Iris pigment epithelial cell (primary cell): ENCODE measurements at places on chromosomes 5 and 9.

DNA sequence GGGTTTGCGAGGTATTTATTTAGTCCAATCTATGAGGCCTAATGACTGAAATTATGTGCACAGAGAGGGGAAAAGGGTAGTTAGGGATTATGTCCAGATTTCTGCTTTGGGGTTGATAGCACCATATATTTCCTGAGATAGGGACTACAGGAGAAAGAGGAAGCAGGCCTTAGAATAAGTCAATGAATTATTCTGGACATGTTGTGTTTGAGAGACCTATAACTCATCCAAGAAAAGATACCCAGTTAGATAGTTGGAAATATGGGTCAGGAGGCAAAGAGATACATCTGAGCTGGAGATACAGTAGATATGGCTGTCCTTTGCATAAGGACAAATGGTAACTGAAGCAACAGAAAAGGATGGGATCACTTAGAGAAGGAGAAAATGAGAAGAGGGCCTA, 53.1 kb downstream of the NR3C1 start:
- DNase-seq, result no peak

- DNase-seq, result no peak
Observed at GRCh38 chr5:87360132-87360531, 52.6 kb downstream of the CCNH start.

DNA sequence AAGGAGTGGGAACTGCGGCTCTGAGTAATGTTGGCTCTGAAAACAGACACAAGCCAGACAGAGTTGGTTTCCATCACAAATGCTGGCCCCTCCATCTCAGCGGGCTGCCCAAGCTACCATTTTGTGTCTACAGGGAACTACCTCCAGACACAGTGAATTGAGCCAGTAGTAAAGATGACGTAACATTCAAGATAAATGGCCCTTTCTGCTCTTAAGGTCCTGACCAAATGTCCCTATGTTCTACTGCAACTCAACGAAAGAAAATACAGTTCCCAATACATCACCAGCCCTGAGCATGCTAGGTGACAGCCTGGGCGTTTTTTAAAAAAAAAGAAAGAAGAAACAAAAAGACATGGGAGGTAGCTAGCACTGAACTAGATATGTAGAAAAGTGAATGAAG, 227.8 kb upstream of the RASEF start:
- no peak for DNase-seq

DNA sequence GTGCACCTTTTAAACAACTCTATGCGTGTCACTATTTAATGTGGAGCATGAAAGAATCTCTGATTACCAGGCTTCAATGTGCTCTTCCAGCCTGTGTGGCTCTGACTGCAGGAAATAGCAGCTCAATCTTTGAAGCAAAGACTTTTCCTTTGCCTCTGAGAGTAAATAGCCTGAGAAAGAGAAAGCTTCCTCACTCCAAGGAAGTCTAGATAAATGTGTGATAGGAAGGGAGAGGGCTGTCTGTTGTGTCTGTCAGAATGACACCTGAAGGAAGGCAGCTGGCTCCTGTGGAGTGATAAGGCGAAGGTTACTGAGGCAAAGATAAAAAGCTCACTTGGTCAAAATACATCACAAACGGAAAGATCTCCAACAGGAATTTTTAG, 205.3 kb upstream of the HAPLN1 start:
- DNase-seq, result peak; percentile 45

DNA sequence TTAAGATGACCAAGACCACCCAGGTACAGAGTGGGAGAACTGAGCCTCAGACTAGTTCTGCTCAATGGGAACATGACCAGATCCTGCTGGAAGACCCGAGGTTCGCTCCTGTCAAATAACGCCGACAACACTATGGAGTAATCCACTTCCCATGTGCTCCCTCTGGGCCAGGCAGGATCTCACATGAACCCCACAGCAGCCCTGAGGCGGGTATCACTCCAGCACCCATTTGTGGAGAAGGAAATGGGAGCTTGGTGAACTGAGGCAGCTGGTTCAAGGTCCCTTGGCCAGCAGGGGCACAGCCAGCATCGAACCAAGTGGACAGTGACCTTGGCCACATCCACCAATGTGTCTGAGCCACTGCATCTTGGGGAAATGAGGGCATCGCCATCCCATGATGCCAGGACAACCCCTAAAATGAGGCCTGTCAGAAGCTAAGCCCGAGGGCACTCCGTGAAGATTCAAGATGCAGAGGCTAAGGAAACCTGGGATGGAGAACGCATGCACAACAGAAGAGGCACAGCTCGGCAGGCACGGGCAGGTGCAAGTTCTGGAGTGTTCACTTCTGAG, 8.5 kb downstream of the ANKS6 start:
- DNase-seq, result no peak

- DNase-seq, result peak; percentile 94
Observed at GRCh38 chr5:177494346-177495195, 2.8 kb downstream of the PDLIM7 start.

- DNase-seq, result no peak
Observed at GRCh38 chr9:113649054-113649453, 185.5 kb downstream of the RGS3 start.

GRCh38 chr5:14082973-14083372, 60.2 kb upstream of the TRIO start:
- no peak for DNase-seq

- DNase-seq, result peak; percentile 45
Observed at GRCh38 chr9:108297073-108297472, 558.7 kb downstream of the ACTL7B start.

GRCh38 chr5:141841378-141842180, 36.6 kb downstream of the PCDH1 start:
- no peak for DNase-seq

DNA sequence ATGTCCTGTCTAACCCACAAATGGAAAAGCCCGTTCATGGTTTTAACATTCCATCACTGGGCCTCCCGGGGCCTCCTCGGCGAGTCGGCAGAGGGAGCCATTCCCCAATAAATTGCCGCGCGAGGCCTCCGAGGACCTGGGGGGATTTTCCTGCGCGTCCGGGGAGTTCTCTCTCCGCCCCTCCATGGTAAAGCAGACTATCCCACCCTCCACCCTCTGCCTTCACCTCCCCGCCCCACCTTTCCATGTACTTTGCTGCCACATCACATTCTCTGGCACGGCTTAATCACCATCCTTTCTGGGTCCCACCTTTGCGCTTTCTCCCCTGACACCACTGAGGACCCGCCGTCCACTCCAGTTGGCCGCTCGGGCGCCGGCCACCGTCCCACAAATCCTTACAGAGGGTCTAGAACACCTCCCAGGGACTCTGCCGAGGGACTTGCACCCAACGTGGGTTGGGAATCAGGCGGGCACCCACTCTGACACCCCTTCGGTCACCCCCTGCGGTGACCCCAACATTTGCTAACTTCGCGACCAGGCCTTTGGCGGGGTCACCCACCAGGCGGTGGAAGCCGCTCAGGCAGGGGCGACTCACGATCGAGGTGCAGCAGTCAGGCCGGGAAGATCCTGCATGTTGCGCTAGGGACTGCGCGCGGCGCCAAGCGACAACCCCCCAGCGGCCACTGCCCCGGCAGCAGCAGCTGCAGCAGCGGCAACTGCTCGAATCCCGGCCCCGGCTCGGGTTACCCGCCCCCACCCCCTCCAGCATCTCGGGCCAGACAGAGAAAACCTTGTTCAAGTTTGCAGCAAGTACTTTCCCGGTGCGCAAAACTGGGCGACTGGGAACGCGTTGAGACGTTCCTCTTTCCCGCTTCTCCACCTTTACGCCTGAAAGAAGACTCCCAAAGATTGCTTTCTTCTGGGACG, at the start of gene MEGF10:
Gene MEGF10, plus strand, starts transcription at position 778 of the 927 bp plus-strand sequence. CDS start 40,513 bp downstream, outside the sequence.
- DNase-seq, result peak; percentile 48

GRCh38 chr9:135980926-135981630, 19.9 kb upstream of the UBAC1 start:
- no peak for DNase-seq

DNA sequence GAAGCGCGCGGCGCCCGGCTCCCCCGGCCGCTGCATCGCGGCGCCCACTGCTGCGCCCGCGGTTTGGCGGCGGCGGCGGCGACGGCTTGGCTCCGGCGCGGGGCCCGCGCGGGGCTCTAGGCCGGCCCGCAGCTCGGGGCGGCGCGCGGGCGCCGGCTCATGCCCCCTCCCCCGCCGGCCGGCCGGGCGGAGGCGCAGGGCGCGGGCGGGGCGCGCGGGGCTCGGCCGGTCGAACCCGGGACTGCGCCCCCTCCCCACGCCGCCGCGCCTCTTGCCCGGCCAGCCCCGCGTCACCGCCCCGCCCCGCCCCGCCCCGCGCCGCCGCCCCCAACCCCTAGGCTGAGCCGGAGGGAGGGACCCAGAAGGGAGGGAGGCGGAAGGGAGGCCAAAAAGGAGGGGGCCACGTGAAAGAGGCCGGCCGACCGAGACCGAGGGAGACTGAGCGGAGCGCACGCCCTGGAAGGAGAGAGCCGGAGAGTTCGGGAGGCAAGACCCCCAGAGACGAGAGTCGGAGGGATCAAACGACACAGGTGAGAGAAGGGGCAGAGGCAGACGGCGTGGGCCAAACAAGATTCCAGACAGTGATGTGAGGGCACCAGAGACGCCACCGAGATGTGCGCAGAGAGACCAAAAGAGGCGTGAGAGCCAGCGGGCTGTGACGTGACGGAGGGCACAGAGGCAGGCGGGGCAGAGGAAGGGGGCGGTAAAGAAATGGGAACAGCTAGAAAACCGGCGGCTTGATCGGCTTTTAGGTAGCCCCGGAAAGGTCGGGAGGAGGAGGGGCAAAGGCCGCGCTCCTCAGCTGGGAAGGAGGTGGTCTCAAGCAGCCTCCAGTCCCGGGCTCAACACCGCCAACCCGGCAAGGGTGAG, at the start of gene BARX1:
Gene BARX1, minus strand, starts transcription at position 245 of the 870 bp plus-strand sequence. Its CDS starts 209 bp downstream, at position 36.
- no peak for DNase-seq

- DNase-seq, result no peak
Observed at GRCh38 chr9:78028926-78029325, 2.7 kb downstream of the GNAQ start.

GRCh38 chr9:20361229-20361628, 261.1 kb downstream of the MLLT3 start:
- no peak for DNase-seq

DNA sequence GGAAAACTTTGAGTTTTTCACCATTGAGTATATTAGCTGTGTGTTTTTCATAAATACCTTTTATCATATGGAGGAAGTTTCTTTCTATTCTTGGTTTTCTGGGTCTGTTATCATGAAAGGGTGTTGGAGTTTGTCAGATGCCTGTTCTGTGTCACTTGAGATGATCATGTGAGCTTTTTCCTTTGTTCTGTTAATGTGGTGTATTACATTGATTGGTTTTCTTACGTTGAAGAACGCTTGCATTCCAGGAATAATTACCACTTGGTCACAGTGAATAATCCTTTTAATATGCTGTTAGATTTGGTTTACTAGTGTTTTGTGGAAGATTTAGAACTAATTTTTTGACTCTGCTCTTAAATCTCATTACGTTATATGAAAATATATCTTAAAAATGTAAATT, 7.8 kb downstream of the PLEKHG4B start:
- DNase-seq, result no peak

- peak; percentile 71 for DNase-seq
Observed at GRCh38 chr9:115808695-115809094, 344.9 kb upstream of the PAPPA start.

DNA sequence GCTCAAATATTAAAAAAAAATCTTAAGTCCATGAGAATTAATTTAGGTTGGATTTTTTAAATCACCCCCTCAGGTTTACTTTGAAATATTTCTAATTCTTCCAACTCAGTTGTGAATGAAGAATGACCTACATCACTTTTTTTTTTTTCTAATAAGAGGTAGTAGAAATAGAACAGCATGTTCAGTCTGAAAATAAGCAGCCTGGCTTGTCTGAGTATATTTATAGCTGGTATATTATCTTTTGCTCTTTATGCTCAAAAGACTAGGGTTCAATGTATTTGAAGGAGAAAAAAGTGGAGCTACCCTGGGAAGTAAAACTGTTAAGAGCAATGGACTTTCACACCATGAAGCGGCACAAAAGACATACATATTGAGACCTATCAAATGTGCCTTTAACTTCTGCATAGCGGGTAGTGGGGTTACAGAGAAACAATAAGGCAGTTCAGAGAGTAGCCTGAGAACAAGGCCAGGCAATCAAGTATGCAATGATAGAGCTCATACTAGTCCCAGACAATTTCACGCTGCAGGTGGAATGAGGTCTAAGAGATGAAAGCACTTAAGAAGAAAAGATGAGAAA, 175.4 kb upstream of the CDH12 start:
- DNase-seq, result no peak

- DNase-seq, result no peak
Observed at GRCh38 chr5:35304291-35304690, 74.0 kb upstream of the PRLR start.

- no peak for DNase-seq
Observed at GRCh38 chr5:169538944-169539343, 44.6 kb upstream of the SPDL1 start.

DNA sequence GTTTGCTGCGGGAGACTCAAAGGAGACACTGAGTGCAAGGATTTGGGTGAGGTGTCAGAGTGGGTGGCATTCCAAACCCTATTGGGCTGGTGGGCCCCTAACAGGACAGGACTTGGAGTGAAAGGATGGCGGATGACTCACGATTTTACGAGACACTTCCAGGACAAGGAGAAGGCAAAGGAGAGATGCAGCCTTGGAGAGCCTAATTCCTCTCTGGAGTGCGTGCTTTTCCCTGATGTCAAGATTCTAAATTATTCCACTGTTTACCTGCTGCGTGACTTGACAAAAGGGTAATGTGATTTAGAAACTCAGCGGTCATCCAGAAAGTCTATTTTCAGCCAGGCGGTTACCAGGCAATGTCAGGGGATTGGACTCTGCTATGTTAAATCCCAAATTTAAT, 41.6 kb upstream of the CD180 start:
- DNase-seq, result no peak

DNA sequence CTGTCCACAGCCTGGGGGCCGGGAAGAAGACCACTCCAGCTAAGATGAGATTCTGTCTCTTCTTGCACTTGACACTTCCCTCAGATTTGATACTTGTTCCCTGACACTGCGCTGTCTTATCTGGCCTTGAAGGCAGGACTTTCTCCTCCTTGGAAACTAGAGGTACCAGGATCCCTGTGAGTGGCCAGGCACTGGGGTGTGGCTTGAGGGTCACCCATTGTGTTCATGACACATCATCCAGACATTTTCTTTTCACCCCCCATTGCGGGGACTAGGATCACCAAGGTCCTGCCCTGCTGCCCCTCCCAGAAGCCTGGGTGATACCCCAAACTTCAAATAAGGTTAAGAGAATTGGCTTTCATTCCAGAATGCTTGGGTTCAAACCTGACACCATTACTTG, 103.3 kb downstream of the NDFIP1 start:
- no peak for DNase-seq

- peak; percentile 55 for DNase-seq
Observed at GRCh38 chr5:127313847-127314473, 23.4 kb downstream of the MEGF10 start.

GRCh38 chr9:121756474-121757280, 105.2 kb downstream of the DAB2IP start:
- DNase-seq, result no peak

GRCh38 chr5:116153687-116154174, 68.9 kb downstream of the COMMD10 start:
- DNase-seq, result no peak

GRCh38 chr9:121556580-121556979, 56.9 kb upstream of the GGTA1 start:
- DNase-seq, result peak; percentile 95

DNA sequence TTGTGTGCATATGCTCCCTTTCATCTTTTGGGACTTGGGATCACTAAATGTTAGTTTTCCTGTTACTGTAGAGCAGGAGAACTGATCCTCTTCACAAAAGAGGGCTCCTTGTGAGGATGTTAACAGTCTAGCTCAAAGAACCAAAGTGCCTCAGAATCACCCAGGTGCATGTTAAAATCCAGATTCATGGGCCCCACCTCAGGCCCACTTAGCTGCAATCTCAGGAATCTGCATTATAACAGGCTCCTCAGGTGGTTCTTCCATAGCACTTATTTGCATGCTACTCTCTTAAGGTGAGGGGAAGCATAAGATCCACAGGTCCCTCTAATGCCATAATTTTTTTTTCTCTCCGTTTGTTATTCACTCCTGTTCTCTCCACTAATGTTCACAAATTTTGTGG, 14.8 kb upstream of the MEF2C start:
- DNase-seq, result no peak
